ENCODE measurements at places on chromosomes 5 and 9. TPM values are rescaled to one million over a fixed set of nuclear protein-coding genes. Genes with fewer than 3 reads are reported as not detected.

Gene AKNA
- 0.77 TPM for total RNA-seq

Gene PCDHB5
- total RNA-seq = 0.43 TPM

Gene PCDHGB1
- total RNA-seq = 1.6 TPM

Gene FBP2
- not detected for total RNA-seq

Gene HACD4
- under 0.01 TPM for total RNA-seq

Gene TUT7
- 27.4 TPM for total RNA-seq

Gene GLRX
- total RNA-seq = 26.0 TPM

Gene TMEM171
- 0.77 TPM for total RNA-seq

Gene IL9
- total RNA-seq = not detected

Gene KIF12
- not detected for total RNA-seq

Gene MARVELD2
- total RNA-seq = 1.3 TPM

Gene PRXL2C
- 42.7 TPM for total RNA-seq

Gene SHROOM1
- total RNA-seq = 2.1 TPM

Gene AK8
- 0.11 TPM for total RNA-seq

Gene LVRN
- total RNA-seq = 0.22 TPM

Gene KCNT1
- total RNA-seq = not detected

Gene SPINK13
- total RNA-seq = not detected

Gene BTNL8
- 0.09 TPM for total RNA-seq

Gene LRRC19
- total RNA-seq = not detected

Gene ENTPD8
- total RNA-seq = 0.33 TPM

Gene PCDHGB2
- total RNA-seq = 2.7 TPM

Gene SOHLH1
- not detected for total RNA-seq

Gene PALM2AKAP2
- total RNA-seq = 0.09 TPM

Gene CLK4
- 26.1 TPM for total RNA-seq
